Liver (tissue), 10 donors: ENCODE measurements at places on chromosomes 2 and 18. TPM values are rescaled to one million over a fixed set of nuclear protein-coding genes. Genes with fewer than 3 reads are reported as not detected.

The TUBA3D gene
- 0.14 TPM for total RNA-seq

The LINC00305 gene
- total RNA-seq, result 0.84 TPM

The CFC1 gene
- total RNA-seq, result not detected

The OSBPL1A gene
- 12.6 TPM for total RNA-seq

The NETO1 gene
- not detected for total RNA-seq

The RAB6C gene
- 0.08 TPM for total RNA-seq

The CRYGC gene
- not detected for total RNA-seq

The SERPINB2 gene
- total RNA-seq, result not detected

The PXDN gene
- total RNA-seq, result 21.5 TPM

The SOX11 gene
- not detected for total RNA-seq

The WBP1 gene
- total RNA-seq, result 23.5 TPM

The STPG4 gene
- not detected for total RNA-seq

The MROH2A gene
- total RNA-seq, result not detected

- no peaks in the 10 kb centered on the region for H3K4me1 ChIP-seq
- no peaks in the 10 kb centered on the region for H3K27me3 ChIP-seq
- H3K36me3 ChIP-seq, result no peaks in the 10 kb centered on the region
- H3K27ac ChIP-seq, result no peak overlapping the region
- no peak for DNase-seq
- H3K4me3 ChIP-seq, result no peak overlapping the region
Measured at GRCh38 chr2:125167820-125168219, 1142.7 kb downstream of the CNTNAP5 start.

GRCh38 chr2:39545957-39546356 lies 108.9 kb upstream of the MAP4K3 start:
- no peaks in the 10 kb centered on the region for H3K36me3 ChIP-seq
- no peaks in the 10 kb centered on the region for H3K4me1 ChIP-seq
- no peak for DNase-seq
- no peak overlapping the region for H3K4me3 ChIP-seq

DNA sequence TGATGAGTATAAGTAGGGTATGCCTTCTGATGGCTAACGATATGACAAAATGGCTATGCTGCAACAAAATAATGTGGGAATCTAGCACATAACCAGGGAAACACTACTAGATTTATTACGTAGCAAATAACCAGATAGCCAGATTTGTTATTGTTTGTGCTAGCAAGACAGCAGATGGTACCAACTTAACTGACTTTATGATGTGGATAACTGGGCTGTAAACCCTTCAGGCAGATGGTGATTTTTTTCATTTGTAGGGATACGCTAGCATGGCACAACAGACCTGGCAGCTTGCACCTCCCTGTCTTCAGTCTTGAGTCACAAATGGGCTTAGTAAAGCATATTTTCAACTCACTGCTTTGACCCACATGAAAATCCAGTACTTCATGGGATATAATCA lies 48.7 kb downstream of the PRELID3A start:
- no peaks in the 10 kb centered on the region for H3K4me1 ChIP-seq
- H3K4me3 ChIP-seq, result no peak overlapping the region
- H3K27me3 ChIP-seq, result no peaks in the 10 kb centered on the region
- no peak for DNase-seq
- H3K27ac ChIP-seq, result no peak overlapping the region

DNA sequence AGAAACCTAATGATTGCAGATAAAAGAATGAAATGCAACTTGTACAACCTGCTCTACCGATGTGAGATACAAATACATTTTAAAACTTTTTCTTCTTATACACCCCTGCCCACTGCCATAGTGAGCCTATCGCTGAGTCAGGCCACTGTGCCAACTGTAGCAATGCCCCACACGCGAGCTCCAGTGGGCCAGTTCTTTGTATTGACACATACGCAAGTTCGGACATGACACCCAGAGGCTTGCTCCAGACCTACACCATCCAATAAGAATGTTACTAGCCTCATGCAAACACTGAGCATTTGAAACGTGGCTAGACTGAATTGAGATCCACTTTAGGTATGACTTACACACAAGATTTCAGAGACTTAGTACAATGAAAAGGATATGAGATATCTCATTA lies 340.1 kb downstream of the ARHGAP15 start:
- no peak overlapping the region for H3K4me3 ChIP-seq
- no peak overlapping the region for H3K27ac ChIP-seq
- H3K4me1 ChIP-seq, result no peaks in the 10 kb centered on the region

DNA sequence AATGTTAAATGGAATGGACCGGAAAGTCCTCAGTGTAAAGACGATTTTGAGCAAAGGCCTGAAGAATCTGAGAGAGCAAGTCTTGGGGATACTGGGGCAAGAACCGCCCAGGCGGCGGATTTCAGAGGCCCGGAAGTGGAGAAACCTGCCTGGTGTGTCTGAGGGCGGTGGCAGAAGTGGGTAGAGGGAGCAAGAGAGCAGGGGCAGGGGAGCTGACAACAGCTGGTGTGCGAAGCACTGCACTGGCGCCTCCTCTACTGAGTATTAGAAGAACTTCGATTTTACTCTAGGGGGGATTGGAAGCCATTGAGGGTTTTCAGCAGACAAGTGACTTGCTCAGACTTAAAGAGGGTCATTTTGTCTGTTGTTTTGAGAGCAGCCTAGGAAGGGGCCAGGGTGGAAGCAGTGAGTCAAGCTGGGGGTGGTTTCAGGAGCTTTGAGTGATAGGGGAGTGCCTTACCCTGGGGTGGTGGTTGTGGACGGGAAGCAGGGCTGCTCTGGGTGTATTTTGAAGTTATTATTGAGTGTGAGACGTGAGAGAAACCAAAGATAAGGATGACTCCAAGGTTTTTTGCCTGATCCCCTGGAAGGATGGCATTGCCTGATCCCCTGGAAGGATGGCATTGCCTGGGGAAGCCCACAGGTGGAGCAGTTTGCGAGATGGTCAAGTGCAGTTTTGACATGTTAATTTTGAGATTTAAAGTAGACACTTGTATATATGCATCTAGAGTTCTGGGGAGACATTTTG lies 52.5 kb downstream of the ZNF236 start:
- no peak overlapping the region for H3K27ac ChIP-seq
- H3K4me1 ChIP-seq, result no peaks in the 10 kb centered on the region
- no peak overlapping the region for H3K4me3 ChIP-seq
- DNase-seq, result no peak

DNA sequence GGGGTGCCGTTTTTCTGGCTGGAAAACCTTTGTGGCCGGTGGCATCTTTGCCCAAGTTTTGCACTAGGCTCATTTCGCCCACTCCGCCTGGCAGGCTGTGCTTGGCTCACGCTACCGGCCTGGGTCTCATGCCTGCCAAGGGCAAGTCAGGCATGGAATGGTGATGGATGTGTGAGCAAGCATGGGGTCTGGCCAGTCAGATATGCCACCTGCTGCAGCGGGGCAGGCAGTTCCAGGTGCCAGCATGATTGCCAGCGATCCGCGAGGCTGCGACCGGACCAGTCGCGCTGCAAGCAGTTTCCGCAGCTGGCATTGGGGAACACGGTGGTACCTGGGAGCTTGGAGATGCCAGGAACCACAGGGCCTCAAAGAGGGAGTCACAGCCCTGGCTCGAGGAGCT lies 40.6 kb downstream of the TAF1B start:
- H3K4me1 ChIP-seq, result no peaks in the 10 kb centered on the region
- no peaks in the 10 kb centered on the region for H3K27me3 ChIP-seq
- no peak for DNase-seq
- H3K4me3 ChIP-seq, result no peak overlapping the region
- no peaks in the 10 kb centered on the region for H3K36me3 ChIP-seq

DNA sequence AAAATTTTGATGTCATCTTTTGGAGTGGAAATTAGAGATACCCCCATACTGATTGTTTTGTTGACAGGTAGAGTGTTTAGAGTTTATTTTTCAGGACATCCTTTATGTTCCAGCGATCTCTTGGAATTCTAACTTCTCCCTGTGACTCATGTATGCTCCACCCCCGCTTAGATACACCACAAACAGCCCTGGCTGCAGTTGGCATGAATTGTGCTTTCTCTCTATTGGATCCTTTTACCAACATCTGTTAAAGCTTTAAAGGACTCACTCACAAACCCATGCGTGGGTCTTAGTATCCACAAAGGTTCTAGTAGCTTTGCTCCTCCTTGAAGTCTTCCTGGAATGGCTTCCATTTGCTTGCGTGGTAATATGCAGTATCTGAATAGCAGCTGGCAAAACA lies 409.5 kb upstream of the POU3F3 start:
- H3K27ac ChIP-seq, result no peak overlapping the region
- H3K27me3 ChIP-seq, result no peaks in the 10 kb centered on the region
- H3K4me1 ChIP-seq, result no peaks in the 10 kb centered on the region
- no peak overlapping the region for H3K4me3 ChIP-seq
- H3K36me3 ChIP-seq, result no peaks in the 10 kb centered on the region

DNA sequence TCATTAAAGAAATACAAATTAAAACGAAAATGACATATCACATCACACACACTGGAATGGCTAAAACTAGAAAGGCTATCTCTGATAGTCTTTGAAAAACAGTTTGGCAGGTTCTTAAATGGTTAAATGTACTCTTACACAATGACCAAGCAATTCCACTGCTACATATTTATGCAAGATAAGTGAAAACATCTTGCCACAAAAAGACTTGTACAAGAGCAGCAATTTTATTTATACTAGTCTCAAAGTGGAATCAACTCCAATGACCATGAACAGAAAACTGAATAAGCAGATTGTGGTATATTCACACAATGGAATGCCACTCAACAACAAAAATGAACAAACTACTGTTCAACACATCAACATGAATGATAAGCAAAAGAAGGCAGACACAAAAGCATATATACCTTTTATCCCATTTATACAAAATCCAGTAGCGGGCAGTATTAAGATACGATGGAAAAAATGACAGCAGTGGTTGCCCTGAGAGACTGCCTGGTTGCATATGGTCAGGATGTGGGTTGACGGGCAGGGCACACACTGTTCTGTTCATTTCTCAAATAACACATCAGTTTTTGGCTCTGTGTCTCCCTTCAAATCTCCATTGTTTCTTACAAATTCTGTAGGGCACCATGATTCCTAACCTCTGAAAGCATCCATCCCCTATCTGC lies 25.4 kb downstream of the SP100 start:
- H3K36me3 ChIP-seq, result peaks cover 7% of the 10 kb centered on the region
- H3K27ac ChIP-seq, result no peak overlapping the region
- no peaks in the 10 kb centered on the region for H3K27me3 ChIP-seq
- H3K4me3 ChIP-seq, result no peak overlapping the region

DNA sequence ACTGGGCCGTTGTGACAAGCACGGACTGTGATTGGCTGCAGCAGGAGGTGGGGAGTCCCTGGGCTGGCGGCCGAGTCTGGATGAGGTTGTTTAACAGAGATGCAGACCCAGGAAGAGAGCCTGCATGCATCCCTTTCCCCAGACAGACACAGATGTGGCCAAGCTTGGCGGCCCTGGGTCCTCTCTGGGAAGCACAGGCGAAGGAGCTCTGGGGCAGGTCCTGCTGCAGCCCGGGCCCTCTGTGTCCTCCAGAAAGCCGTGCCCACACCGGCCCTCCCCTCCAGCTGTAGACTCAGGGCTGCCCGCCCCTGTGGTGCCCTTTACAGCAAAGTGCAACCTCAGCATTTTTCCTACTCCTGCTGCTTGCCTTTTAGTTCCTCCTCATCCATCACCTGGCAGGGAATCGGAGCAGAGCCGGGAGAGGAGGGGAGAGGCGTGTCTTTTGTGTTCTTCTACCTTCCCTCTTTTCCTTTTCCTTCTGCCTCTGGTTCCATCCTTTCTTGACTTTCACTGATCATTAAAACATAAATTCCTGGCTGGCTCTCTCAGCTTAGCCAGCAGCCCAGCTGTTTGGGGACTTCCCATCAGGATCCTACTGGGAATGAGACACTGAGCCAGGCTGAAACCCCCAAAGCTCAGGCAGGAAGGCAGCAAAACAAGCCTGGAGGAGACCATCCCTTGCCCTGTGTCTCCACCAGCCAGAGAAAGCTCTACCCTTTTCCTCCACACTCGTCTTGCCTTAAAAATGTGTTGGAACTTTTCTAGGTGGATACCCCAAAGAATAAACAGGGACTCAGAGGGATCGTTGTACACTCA lies 75.0 kb downstream of the CTIF start:
- no peaks in the 10 kb centered on the region for H3K4me1 ChIP-seq
- no peak for DNase-seq
- peaks cover 3% of the 10 kb centered on the region for H3K36me3 ChIP-seq

GRCh38 chr2:182914852-182915251 lies 48.4 kb upstream of the FRZB start:
- DNase-seq, result no peak
- H3K27me3 ChIP-seq, result no peaks in the 10 kb centered on the region
- no peak overlapping the region for H3K27ac ChIP-seq

DNA sequence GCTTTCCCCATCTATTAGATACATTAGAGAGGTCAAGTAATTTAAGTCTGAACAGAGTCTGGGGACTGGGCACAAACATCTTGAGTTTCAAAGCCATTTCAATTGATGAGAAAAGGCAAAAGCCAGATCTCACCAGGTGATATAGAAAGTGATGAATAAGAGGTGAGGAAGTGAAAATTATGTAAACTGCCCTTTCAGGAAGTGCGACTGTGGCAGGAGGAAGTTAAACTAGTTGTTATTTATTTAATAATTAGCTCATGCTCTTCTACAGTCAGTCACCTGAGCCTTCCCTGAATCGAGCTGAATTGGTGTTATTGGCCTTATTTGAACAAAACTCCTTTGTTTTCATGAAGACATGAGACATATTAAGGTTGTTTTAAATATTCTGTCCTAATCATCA lies 115.1 kb downstream of the CDH20 start:
- H3K4me3 ChIP-seq, result no peak overlapping the region
- no peaks in the 10 kb centered on the region for H3K36me3 ChIP-seq
- H3K27me3 ChIP-seq, result no peaks in the 10 kb centered on the region
- no peak for DNase-seq
- H3K4me1 ChIP-seq, result no peaks in the 10 kb centered on the region

GRCh38 chr2:198096965-198097364 lies 292.6 kb downstream of the PLCL1 start:
- no peak for DNase-seq
- H3K27ac ChIP-seq, result no peak overlapping the region
- no peaks in the 10 kb centered on the region for H3K4me1 ChIP-seq
- H3K27me3 ChIP-seq, result no peaks in the 10 kb centered on the region
- H3K36me3 ChIP-seq, result no peaks in the 10 kb centered on the region
- no peak overlapping the region for H3K4me3 ChIP-seq

DNA sequence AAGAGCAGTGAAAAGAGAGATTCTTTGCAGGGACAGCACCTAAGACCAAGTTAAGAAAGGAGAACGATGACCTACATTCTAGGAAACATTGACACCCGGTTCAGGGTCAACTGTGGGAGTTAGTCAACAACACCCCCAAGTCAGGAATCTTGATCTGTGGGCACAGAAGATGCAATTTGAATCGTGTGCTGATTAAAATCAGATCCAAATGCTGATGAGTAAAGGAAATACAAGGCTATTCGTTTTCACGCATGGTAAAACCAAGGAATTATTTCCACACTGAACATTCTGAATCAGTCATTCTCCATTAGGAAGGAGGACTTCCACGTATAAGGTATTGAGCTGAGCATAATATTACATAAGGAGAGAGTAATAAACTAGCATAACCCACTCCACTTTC lies 124.2 kb downstream of the COPS8 start:
- H3K4me1 ChIP-seq, result no peaks in the 10 kb centered on the region
- H3K36me3 ChIP-seq, result no peaks in the 10 kb centered on the region
- no peak overlapping the region for H3K4me3 ChIP-seq
- H3K27ac ChIP-seq, result no peak overlapping the region
- H3K27me3 ChIP-seq, result no peaks in the 10 kb centered on the region
- no peak for DNase-seq
